ENCODE measurements at places on chromosomes 1 and 21. TPM values are rescaled to one million over a fixed set of nuclear protein-coding genes. Genes with fewer than 3 reads are reported as not detected.

DNA sequence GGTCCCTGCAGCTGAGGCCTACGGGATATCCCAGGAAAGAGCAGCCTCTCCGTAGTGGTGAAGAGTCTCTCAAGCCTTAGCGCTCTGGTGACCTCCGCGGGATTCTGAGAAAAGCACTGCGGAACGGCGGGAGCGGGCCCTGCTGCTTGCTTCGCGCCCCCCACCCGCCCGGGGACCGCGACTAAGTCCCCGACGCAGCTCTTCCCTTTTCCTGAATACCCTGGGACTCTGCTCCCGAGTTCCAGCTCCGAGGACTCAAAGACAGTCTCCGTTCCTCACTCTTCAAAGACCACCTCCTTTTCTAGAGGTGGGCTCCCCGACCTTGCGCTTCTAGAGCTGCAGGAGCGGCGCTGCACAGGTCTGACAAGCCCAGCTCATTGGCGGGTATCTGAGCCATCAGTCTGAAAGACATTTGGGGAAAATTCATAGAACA lies 3.6 kb upstream of the PRRX1 start:
- no peak for DNase-seq

BARHL2 gene
- 0.11 TPM for total RNA-seq

- DNase-seq, result peak; percentile 58
Observed at GRCh38 chr1:8815582-8816151, 1.8 kb downstream of the RERE start.

OVAAL gene
- total RNA-seq, result 25.8 TPM

B3GALT2 gene
- total RNA-seq, result 0.40 TPM

DNA sequence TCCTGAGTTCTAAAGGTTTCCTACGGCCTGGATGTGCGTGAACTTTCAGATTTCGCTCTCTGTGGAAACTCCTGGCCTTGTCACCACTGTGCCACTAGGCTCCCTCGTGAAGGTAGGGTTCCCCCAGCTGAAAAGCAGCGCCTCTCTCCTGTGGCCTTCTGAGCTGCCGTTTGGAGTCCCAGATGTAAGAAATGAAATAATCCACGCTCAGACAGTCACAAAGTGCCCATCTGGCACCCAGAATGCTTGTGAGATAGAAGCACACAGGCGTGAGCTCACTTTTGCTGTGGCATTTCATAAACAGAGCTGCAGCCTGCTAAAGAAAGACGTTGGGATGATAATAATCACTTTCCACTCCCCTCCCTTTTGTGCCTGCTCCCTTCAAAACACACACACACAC lies 65.8 kb downstream of the LMO4 start:
- no peak for DNase-seq

SH2D1B gene
- total RNA-seq, result not detected

- no peak for DNase-seq
Observed at GRCh38 chr1:150249936-150250335, 7.6 kb upstream of the CA14 start.

ST6GALNAC3 gene
- 70.7 TPM for total RNA-seq

DNA sequence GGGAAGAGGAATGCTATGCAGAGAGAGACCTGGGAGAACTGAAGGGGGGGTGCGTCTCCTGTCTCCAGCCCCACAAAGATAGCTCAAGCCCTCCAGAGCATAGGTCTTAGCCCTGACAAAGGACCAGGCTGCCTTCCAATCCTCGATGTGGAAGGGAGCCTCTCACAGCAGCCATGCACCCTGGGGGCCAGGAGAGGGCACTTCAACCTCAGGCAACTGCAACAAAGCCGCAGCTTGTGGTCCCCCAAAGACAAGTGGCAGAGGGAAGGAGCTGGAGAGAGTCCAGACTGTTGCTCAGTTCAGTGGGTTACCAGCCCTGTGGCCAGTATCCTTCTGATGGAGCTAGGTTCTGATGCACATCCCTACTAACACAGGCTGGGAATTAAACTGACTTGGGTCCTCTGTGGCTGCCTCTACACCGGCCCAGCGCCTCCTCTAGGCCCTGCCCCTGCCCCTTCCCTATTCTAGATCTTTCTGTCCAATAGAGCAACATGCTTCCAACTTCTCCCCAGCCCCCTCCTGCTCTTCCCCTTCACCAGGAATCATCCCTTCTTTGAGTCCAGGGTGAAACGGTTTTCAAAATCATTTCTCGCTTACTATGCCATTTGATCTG lies 100.7 kb upstream of the SPATA6 start:
- DNase-seq, result peak; percentile 72

GRCh38 chr1:153342178-153342577 lies 6.5 kb downstream of the PGLYRP4 start:
- DNase-seq, result no peak

GRCh38 chr1:50667710-50668356 lies 244.6 kb upstream of the DMRTA2 start:
- DNase-seq, result peak; percentile 84

DNA sequence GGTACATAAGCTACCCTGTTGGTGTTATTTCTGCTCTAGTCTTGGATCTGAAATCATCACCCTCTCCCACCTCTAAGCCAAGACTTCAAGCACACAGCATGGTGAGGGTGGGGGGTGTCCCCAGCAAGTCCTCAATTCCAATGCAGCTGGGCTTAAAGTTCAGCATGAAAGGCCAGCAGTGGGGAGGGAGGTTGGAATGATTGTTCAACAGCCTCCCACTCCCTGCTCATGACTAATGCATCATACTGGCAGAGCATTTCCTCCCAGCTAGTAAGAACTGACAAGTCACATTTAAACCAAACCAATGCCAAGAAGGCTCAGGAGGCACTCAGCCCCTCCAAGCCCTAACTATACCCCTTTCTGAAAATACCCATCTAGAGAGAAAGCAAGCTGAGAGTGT lies 50.1 kb downstream of the TIAM1 start:
- peak; percentile 34 for DNase-seq

DNA sequence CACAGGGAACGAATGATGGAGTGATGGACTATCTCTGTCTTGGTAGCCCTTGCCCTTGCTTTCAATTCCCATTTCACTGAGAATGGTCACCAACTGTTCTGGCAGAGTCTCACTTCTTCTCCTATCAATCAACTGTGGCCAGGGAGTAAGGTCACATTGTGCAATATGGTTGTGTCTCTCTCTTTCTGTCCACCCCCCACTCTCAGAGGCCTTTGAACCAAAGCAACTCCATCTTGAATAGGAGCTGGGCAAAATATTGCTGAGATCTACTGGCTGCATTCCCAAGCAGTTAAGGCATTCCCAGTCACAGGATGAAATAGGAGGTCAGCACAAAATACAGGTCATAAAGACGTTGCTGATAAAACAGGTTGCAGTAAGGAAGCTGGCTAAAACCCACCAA lies 36.7 kb downstream of the NTMT2 start:
- DNase-seq, result no peak

TM2D1 gene
- 96.9 TPM for total RNA-seq

LIN28A gene
- not detected for total RNA-seq

- no peak for DNase-seq
Observed at GRCh38 chr1:181592255-181592859, 109.0 kb downstream of the CACNA1E start.

DNA sequence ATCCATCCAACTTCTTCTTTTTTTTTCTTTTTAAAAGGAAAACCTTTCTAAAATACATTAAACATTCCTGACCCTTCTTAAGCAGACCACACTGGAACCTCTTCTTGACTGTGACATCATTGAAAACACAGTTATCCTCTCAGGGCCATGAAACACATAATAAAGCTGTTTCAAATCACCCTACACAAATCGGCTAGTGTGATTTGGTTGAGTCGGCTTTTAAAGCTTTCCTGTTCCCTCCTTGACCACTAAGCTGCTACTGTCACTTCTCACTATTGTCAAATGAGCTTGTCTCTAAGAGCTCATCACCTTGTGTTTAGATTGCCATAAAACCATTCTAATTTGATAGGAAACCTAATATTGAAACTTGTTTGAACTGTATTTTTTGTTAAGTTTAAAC lies 5.9 kb downstream of the USP24 start:
- DNase-seq, result peak; percentile 42

DNA sequence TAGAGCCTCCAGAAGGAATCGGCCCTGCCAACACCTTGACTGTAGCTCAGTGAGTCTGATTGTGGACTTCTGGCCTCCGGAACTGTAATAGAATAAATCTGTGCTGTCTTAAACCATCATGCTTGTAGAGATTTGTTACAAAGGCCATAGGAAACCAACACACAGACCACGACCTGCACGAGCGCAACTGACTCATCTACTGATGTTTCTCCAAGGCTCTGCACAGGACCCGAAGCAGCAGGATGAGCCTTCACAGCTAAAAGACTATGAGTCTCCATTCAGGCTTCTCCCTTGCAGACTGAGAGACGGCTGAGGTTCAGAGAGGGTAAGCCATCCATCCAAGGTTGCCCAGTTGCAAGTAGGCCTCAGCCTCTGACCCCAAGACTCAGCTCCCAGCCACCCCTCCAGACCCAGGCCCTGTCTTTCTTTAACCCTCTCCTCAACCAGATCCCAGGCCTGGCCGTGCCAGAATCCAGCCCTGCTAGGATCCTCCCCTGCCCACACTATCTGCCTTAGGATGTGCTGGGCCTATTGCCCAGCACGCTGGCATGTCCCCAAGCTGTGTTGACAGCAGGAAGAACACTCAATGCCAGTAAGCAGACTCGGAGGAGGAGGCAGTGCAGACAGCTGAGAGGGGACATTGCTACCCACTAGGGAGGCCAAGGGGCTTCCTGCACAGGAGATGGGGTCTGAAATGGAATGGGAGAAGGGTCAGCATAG lies 109.0 kb downstream of the HMGB4 start:
- DNase-seq, result no peak

UBE2U gene
- total RNA-seq, result not detected

GRCh38 chr1:150268705-150269403 lies at the start of gene APH1A:
Gene APH1A (minus strand): TSS chr1:150269016. CDS start chr1:150268810, 206 bp downstream.
- DNase-seq, result peak; percentile 99

VAV3 gene
- total RNA-seq, result 2.2 TPM

Data from SK-MEL-5 (cell line).